Activated naive CD4-positive, alpha-beta T cell treated with anti-CD3 and anti-CD28 coated beads for 36 hours (primary cell): ENCODE measurements at places on chromosomes 7 and 10. TPM values are rescaled to one million over a fixed set of nuclear protein-coding genes. Genes with fewer than 3 reads are reported as not detected.

FAM53B gene
- total RNA-seq: 11.8 TPM

CRHR2 gene
- not detected for total RNA-seq

CPA1 gene
- not detected for total RNA-seq

SEMA3E gene
- not detected for total RNA-seq

PIP gene
- total RNA-seq: not detected

INMT gene
- total RNA-seq: 0.24 TPM

VTI1A gene
- 24.9 TPM for total RNA-seq

GRCh38 chr7:68840991-68841390 is 757.3 kb upstream of the AUTS2 start:
- no peak for DNase-seq
- H3K4me1 ChIP-seq: no peaks in the 10 kb centered on the region
- H3K36me3 ChIP-seq: no peaks in the 10 kb centered on the region
- no peaks in the 10 kb centered on the region for H3K27me3 ChIP-seq
- H3K4me3 ChIP-seq: no peak overlapping the region

- H3K4me3 ChIP-seq: no peak overlapping the region
- H3K27me3 ChIP-seq: peaks cover 10% of the 10 kb centered on the region
- no peaks in the 10 kb centered on the region for H3K4me1 ChIP-seq
- no peak overlapping the region for H3K27ac ChIP-seq
- H3K36me3 ChIP-seq: no peaks in the 10 kb centered on the region
Measured at GRCh38 chr7:113159746-113160339, 41.5 kb upstream of the SMIM30 start.

DNA sequence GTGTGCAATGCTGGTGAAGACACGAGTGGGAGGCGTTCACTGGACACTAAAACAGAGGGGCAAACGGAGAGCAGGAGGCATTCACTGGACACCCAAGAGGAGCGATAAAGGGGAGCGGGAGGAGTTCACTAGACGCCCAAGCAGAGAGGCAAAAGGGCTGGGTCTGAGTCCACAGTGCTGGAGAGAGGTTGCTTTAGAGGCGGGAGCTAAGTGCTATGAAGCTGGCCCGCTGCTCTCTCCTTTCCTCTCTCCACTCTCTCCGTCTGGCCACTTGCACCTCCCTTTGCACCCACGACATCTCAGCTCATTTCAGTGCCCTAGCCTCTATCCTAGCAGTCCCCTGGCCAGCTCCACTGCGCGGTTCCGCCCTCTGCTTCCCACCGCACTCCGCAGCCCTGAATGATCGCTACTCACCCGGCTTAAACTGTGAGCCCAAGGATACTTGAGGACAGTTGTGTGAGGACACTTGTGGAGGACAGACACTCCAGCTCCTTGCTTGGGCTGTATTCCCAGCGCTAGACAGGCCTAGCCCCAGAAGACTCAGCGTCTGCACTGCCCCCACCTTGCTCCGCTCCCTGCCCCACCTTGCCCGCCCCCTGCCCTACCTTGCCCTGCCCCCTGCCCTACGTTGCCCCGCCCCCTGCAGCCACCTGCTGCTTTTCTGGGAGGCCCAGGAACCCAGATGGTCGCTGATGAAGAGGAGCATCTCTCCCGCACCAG is 78.8 kb upstream of the CPXM2 start:
- DNase-seq: no peak
- H3K27ac ChIP-seq: no peak overlapping the region
- H3K4me3 ChIP-seq: no peak overlapping the region

DNA sequence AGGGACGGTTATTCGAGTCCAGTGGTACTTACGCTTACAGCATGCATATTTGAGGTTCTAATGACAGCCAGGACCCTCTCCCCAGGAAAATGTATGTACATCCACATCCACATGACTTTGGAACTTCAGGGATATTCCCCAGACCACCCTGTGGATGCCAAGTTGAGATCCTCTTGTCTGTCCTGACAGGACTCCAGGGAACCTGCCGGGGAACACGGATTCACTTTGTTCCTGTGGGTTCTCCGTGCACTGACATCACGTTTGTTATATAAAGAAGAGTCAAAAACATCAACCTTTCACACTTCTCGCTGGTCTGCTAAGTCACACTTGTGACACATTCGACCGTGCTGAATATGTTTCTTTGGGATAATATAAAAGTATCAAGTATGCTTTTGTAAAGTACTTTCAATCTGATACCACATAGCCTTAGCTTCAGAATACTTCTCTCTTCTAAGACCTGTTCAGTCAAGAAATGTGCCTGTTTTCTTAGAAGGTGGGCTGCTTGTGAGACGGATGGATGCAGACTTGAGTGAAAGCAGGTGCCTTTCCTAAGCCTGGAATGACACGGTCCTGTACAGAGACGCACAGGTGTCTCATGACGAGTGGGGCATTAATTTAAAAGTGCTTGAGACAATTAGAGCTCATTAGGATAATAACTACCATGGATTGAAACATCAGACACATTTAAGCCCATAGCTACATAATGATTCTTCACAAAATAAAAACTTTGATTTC is 38.7 kb downstream of the CALML5 start:
- DNase-seq: no peak
- H3K27ac ChIP-seq: no peak overlapping the region
- H3K4me1 ChIP-seq: peaks cover 12% of the 10 kb centered on the region
- H3K4me3 ChIP-seq: no peak overlapping the region

- no peaks in the 10 kb centered on the region for H3K4me1 ChIP-seq
- no peak overlapping the region for H3K4me3 ChIP-seq
- H3K27me3 ChIP-seq: peaks cover 2% of the 10 kb centered on the region
- DNase-seq: no peak
- H3K36me3 ChIP-seq: no peaks in the 10 kb centered on the region
Measured at GRCh38 chr7:40969641-40970040, 733.2 kb downstream of the INHBA start.

GRCh38 chr7:94848531-94848930 is 58.9 kb upstream of the PPP1R9A start:
- no peak for DNase-seq
- peaks cover 3% of the 10 kb centered on the region for H3K36me3 ChIP-seq
- H3K4me1 ChIP-seq: no peaks in the 10 kb centered on the region
- peaks cover 2% of the 10 kb centered on the region for H3K27me3 ChIP-seq
- no peak overlapping the region for H3K4me3 ChIP-seq

GRCh38 chr10:12797471-12798262 is 203.8 kb downstream of the CCDC3 start:
- no peak for DNase-seq
- no peaks in the 10 kb centered on the region for H3K36me3 ChIP-seq
- no peak overlapping the region for H3K27ac ChIP-seq
- H3K4me1 ChIP-seq: no peaks in the 10 kb centered on the region
- no peaks in the 10 kb centered on the region for H3K27me3 ChIP-seq

DNA sequence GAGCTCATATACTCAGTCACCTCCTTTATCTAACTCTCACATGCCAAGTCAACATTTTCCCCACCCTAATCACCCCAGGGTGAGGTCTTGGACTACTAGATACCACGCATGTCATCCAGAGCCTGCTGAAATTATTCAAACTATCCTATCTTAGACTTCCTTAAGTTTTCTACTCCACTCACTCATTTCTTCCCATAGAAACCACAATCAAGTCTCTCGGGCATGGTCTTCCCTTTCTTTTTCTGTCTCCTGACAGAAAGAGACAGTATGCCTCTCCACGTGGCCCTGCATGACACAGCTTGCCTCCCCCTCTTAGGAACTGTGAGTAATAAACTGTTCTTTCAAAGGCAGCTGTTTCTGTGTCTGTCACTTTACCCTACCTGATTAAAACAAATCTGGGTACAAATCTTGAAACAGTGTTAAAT is 29.4 kb downstream of the TAS2R41 start:
- peaks cover 13% of the 10 kb centered on the region for H3K36me3 ChIP-seq
- H3K27me3 ChIP-seq: no peaks in the 10 kb centered on the region
- H3K27ac ChIP-seq: no peak overlapping the region
- H3K4me1 ChIP-seq: peaks cover 19% of the 10 kb centered on the region
- no peak for DNase-seq
- H3K4me3 ChIP-seq: no peak overlapping the region

GRCh38 chr10:61890430-61890829 is 11.1 kb upstream of the ARID5B start:
- DNase-seq: no peak
- peaks cover 3% of the 10 kb centered on the region for H3K27me3 ChIP-seq
- H3K4me3 ChIP-seq: no peak overlapping the region
- no peak overlapping the region for H3K27ac ChIP-seq

DNA sequence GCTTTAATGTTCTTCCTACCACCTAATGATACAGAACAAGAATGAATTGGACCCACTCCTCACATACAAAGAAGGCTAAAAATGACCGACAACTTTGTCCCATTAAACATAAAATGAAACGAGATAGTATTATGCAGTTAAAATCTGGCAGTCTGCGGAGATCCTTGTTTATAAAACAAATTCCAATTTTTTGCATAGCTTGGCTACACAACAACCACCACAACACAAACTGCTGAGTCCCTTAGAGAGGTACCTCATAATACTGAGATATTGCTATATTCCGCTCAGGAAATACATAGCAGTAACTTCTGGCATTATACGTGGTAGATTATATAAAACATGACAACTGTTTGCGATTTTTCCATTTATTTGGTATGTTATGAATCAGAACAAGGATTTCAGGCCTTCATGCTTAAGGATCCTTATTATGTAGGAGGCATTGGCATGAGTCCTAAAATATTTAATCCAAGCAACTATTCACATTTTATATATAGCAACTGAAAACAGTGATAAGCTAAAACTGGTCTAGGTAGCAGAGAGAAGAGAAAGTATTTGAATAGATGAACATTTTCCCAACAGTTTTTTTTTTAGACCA is 96.0 kb downstream of the ANK3 start:
- no peaks in the 10 kb centered on the region for H3K27me3 ChIP-seq
- DNase-seq: no peak
- no peak overlapping the region for H3K27ac ChIP-seq

- H3K36me3 ChIP-seq: no peaks in the 10 kb centered on the region
- H3K4me1 ChIP-seq: no peaks in the 10 kb centered on the region
Measured at GRCh38 chr10:61099756-61100155, 155.8 kb upstream of the RHOBTB1 start.

DNA sequence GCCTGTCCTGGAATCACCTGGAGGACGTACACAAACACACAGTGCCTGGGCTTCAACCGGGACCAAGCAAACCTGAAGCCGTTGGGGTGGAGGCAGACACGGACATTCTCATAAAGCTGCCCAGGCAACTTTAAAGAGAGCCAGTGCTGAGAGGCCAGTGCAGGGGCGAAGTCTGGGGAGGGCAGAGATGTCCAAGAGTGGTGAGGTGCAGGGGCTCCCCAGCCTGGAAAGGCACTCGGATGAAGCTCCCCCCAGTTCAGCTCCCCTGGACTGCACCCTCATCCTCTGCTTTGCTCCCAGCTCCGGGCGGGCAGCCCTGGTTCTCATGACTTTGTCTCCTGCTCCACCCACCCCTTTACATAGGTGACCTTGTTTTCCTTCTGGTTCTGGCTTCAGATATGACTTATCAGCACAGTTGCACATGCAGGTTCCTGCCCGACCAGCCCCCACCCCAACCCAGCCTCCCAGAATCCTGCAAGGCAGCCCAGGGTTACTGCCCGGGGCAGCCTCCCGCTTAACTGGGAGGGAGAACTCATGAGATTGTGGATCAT is 60.8 kb upstream of the EEPD1 start:
- H3K27ac ChIP-seq: no peak overlapping the region
- no peaks in the 10 kb centered on the region for H3K27me3 ChIP-seq
- H3K4me3 ChIP-seq: no peak overlapping the region
- no peaks in the 10 kb centered on the region for H3K36me3 ChIP-seq

DNA sequence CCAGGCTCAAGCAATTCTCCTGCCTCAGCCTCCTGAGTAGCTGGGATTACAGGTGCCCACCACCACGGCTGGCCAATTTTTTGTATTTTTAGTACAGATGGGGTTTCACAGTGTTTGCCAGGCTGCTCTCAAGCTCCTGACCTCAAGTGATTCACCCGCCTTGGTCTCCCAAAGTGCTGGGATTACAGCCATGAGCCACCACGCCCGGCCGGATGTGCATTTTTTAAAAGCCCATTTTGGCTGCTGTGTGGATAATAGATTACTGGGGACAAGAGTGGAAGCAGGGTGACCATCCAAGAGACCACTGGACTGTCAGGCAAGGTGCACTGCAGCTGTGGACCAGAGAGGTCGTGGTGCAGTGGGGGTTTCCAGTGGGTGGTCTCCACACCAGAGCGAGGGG is 21.4 kb downstream of the HKDC1 start:
- H3K4me1 ChIP-seq: peaks cover 10% of the 10 kb centered on the region
- no peaks in the 10 kb centered on the region for H3K36me3 ChIP-seq
- no peaks in the 10 kb centered on the region for H3K27me3 ChIP-seq
- no peak overlapping the region for H3K27ac ChIP-seq

GRCh38 chr10:93999401-93999851 is 5.7 kb downstream of the PLCE1 start:
- H3K36me3 ChIP-seq: no peaks in the 10 kb centered on the region
- H3K27ac ChIP-seq: no peak overlapping the region
- H3K27me3 ChIP-seq: peaks cover 36% of the 10 kb centered on the region
- H3K4me1 ChIP-seq: no peaks in the 10 kb centered on the region
- no peak overlapping the region for H3K4me3 ChIP-seq

DNA sequence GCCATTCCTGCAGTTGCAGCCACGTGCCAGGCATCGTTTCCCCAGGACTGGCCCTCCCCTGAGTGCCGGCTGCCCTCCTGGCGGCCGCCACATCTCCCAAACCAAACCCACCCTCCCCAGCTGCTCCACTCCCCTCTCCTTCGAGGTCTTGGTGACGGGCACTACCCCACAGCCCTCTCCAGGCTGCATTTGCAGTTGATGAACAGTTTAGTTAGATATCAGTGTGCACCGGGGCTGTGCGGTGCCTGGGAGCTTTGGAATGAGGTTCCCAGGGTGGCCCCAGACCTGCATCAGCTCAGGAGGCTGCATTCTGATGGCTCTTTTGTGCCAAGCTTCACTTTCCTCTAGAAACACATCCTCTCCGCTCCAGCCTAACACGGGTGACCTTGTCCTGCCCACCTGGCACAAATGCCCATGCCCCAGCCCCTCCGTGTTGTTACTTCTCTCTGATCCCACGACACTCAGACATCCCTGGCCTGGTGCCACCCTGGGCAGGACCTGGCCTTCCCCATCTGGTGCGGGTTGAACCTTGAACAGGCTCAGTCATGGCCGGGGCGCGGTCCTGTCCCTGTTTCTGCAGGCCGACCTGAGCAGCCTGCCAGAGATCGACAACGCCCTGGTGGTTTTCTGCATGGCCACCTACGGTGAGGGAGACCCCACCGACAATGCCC is 14.5 kb downstream of the TMEM120A start:
- H3K36me3 ChIP-seq: peaks cover 3% of the 10 kb centered on the region
- DNase-seq: no peak
- H3K27me3 ChIP-seq: no peaks in the 10 kb centered on the region
- no peak overlapping the region for H3K27ac ChIP-seq
